ENCODE measurements at places on chromosomes 5 and 9.

- DNase-seq = peak; percentile 100
Measured at GRCh38 chr9:94805585-94805984, 79.1 kb downstream of the AOPEP start.

GRCh38 chr9:16469184-16469583, 401.3 kb downstream of the BNC2 start:
- DNase-seq = no peak

DNA sequence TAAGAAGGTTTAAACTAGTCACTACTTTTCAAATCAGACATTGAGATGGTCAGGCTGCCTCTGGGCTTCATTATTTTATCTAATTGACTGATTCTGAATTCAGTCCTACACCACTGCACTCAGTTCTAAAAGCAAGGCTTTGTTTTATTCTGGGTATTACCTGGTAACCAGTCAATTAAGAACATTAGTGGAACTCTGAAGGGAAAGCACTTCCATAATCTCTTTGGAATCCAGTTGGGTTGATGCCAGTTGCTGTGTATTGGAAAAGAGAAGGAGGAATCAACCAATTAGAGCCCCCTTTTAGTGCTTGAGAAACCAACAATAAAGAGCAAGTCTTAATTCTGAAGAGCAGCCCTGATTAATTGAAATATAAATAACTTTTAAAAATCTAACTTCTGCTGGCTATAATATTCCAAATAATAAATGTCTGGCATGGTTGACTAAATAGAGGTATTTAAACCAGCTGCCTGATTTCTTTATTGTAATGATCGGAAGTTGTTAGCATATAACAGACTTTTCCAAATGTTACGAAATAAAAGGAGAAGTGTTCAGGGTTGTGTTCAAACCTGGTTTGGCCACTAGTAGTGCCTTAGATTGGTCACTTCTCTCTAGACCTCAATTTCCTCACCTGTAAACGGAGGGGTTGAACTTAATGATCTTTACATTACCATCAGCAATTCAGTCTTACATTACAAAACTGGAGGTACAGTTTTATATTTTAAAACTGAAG, 32.0 kb downstream of the CPEB4 start:
- peak; percentile 76 for DNase-seq

DNA sequence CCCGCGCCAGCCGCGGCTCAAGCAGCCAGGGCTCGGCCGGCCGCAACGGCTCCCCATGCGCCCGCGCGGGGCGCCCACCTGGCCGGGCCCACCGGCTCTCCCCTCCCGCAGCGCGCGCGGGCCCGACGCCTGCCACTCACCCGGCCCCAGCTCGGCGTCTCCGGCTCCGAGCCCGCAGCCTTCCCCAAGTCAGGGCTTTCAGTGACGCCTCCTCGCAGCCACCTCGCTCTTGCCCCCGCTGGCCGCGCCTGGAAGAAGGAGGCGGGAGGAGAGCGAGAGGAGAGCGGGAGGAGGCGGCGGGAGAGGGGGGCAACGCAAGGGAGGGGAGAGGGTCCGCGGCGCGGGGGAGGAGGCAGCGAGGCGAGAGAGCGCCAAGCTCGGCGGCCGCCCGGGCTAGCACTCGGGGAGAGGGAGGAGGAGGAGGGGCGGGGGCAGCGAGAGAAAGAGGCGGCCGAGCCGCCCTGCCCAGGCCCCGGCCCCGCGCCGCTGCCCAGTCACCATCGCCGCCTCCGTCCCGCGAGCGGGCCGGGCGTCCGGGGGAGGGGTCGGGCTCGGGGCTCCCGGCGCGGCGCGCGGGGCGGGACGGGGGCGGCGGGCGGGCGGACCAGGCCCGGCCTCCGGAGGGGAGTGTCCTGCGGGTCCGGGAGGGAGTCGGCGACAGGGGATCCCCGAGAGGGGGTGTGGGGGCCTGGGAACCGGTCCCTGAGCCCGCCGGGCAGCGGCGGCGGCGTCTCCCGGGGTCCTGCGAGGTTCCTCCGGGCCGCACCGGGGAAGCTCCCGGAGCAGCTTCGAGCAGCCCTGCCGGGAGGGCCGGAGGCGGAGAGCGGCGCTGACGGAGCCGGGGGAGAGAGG, at the start of gene LHFPL2:
TSS of gene LHFPL2 (minus strand) at position 414 of the 852 bp plus-strand sequence. CDS start 138,559 bp downstream, outside the sequence.
- no peak for DNase-seq

DNA sequence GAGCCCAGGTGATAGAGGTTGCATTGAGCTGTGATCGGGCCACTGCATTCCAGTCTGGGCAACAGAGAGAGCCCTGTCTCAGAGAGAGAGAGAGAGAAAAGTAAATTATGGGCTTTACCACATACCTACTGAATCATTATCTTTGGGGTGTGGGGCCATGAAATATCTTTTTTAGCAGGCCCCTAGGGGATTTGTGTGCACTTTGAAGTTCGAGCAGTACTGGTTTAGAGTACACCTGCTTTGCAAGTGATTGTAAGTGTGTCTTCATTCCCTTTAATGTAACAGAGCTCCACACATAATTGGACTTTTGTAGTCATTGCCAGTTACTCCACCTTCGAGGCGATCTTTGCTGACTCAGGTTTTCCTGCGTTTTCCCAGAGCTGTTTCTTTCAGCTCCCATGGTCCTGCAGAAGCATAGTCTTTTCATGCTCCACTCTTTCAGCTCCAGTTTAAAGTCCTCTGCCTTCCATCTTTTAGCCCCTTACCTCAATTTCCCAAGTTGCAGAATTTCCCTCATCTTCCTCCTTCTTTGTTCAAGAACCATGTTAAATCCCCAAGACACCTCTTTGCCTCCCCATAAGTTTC, 24.0 kb upstream of the FRMPD1 start:
- DNase-seq = no peak

- no peak for DNase-seq
Measured at GRCh38 chr5:155562158-155562557, 548.6 kb downstream of the KIF4B start.

GRCh38 chr9:33677961-33678360, 117.4 kb upstream of the PRSS3 start:
- DNase-seq = no peak
